Uterine smooth muscle cell (primary cell): ENCODE measurements at places on chromosomes 7 and 10. TPM values are rescaled to one million over a fixed set of nuclear protein-coding genes. Genes with fewer than 3 reads are reported as not detected.

SAMD9 gene
- 11.5 and 21.1 TPM in 2 replicates for total RNA-seq

ZNF365 gene
- 6.1 and 9.0 TPM in 2 replicates for total RNA-seq

PNLIPRP2 gene
- total RNA-seq = not detected in 2 replicates

HOXA9 gene
- total RNA-seq = 8.6 and 13.6 TPM in 2 replicates

ITIH5 gene
- under 0.01 and 0.75 TPM in 2 replicates for total RNA-seq

KIAA1217 gene
- total RNA-seq = 2.7 and 3.4 TPM in 2 replicates

MGMT gene
- total RNA-seq = 10.0 and 22.6 TPM in 2 replicates

MSS51 gene
- 2.0 and 2.1 TPM in 2 replicates for total RNA-seq

GNG11 gene
- 63.4 and 106 TPM in 2 replicates for total RNA-seq

HECW1 gene
- 0.11 and 0.62 TPM in 2 replicates for total RNA-seq

C10orf53 gene
- total RNA-seq = under 0.01 TPM in 1 of 2 replicates, not detected in the other

AVL9 gene
- total RNA-seq = 49.0 and 61.9 TPM in 2 replicates

UMAD1 gene
- total RNA-seq = 12.0 and 14.6 TPM in 2 replicates

ELN gene
- total RNA-seq = 0.89 and 2.6 TPM in 2 replicates

PNLIPRP3 gene
- total RNA-seq = 0.11 and 0.12 TPM in 2 replicates

SPDYE11 gene
- total RNA-seq = not detected in 2 replicates

OR2A5 gene
- not detected in 2 replicates for total RNA-seq

HERC4 gene
- total RNA-seq = 102 and 146 TPM in 2 replicates

OR2A12 gene
- not detected in 2 replicates for total RNA-seq

SPOCK2 gene
- 0.11 and 0.12 TPM in 2 replicates for total RNA-seq

LIPK gene
- total RNA-seq = not detected in 2 replicates
